ENCODE measurements at places on chromosomes 1 and 21.
A peak's percentile ranks its signal among the peaks of the same experiment; 100 is the strongest.

DNA sequence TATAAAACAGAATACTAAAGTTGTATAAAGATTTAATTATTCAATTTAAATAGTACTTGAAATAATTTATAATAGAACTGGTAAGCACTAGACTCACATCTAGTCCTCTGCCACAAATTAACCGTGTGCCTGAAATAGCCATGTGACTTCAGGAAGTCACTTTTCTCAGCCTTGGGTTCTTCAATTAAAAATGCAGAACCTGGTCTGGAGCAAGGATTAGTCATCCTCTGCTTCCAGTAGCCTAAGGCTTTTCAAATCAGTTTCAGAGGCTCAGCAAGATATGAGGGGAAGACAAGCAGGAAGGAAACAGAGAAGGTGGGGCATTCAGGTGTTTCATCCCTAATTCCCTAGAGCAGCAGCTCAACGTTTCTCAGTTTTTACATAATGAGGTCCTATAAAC is 23.0 kb downstream of the DPH5 start:
- DNase-seq: no peak

GRCh38 chr1:172342584-172343239 is 77.8 kb upstream of the C1orf105 start:
- DNase-seq: no peak

DNA sequence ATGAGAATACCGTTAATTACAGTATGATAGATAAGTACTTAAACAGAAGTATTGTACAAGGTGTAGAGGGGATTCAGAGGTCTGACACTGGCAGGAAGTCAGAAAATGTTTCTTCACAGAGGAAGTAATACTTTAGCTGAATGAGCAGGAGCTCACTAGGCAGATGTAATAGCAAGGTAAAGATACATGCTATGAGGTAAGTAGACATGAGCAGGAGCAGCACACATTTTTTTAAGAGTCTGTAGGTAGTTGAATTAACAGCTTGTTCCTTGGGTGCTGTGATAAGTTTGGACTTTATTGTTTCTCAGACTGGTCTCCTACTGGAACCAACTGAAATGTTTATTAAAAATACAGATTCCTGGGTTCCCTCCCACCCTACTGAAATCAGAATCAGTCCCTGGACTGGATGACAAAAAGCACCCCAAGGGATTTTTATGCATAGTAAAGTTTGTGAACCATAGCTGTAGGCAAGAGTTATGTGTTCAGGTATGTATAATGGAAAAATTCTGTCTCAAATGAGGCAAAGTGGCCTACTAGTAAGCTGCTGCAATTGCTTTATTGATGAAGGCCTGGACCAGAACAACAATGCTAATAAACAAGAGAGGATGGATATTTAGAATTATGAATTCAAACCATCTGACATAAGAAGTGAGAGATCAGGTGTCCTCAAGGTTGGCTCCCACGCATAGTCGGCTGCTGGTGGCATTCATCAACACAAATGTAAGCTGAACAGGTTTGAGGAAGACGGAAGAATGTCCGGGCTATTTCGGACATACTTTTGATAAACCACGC is 902 bp downstream of the AP4B1 start:
- no peak for DNase-seq

- no peak for DNase-seq
Measured at GRCh38 chr1:32992489-32993323, 28.1 kb upstream of the RNF19B start.

DNA sequence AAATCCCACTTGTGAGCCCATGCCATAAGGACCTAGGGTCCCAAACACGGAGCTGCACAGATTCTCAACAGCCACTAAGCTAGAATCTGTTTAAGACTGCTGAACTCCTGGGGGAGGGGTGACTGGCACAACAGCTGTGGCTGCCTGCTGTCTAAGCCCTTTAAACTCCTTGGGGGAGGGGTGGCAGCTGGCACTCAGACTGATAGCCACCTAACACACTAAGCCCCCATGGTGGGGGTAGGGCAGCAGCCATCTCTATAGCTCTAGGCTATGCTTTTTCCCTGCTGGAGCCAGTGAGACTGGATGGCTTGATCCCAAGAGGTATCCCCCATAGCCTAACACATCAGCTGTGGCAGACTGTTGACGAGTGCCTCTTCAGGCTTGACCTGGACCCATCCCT is 73.3 kb upstream of the FMO3 start:
- no peak for DNase-seq

DNA sequence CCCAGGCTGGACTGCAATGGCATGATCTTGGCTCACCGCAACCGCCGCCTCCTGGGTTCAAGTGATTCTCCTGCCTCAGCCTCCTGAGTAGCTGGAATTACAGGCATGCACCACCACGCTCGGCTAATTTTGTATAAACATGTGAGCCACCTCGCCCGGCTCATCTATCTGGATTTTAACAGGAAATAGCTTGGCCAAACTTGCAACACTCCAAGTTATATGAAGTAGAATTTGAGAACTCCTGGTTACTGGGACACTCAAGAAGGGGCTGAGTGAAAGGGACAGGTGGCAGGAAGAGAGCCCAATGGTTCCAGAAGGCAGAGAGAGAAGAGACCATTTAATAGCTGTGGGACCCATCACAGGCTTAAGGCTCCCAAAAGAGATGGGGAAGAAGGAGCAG is 2.9 kb upstream of the GPX7 start:
- no peak for DNase-seq

DNA sequence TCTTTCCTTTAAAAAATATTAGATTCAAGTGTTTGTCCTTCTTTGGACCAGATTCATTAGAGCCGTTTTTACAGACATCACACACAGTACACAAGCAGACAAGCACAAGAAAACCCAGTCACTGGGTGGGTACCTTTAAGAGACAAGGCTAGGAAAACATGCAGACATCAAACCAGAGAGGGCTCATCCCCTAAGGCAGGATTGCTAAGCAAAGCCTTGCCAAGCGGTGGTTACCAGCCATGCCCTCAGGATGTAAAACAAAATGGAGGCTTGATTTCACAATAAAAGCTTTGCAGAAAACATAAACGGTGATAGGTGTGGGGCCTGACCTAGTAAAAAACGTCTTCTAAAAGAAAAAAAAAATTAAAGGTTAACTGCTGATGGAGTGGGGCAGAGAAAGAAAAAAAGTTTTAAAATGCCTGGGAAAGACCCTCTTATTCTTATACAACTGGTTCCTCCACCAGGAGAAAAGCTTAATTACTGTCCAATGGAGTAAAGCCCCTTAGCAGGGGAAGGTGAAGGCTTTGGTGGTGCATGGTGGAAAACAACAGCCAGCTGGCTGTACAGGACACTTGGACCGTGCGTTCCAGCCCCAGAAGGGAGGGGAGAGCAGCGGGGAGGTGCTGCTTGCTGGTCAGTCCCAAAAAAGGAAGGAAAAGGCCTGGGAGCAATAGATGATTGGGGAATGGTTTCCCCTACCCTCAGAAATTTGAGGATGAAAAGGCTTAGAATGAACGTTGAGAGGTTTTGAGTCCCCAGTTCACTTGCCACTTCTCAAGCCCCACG is 30.4 kb upstream of the FMO1 start:
- DNase-seq: no peak

GRCh38 chr1:219365451-219365850 is 191.8 kb downstream of the LYPLAL1 start:
- DNase-seq: no peak

- DNase-seq: no peak
Measured at GRCh38 chr1:171484760-171485374, 463 bp upstream of the PRRC2C start.

- no peak for DNase-seq
Measured at GRCh38 chr1:9317591-9318417, 25.1 kb downstream of the SPSB1 start.

DNA sequence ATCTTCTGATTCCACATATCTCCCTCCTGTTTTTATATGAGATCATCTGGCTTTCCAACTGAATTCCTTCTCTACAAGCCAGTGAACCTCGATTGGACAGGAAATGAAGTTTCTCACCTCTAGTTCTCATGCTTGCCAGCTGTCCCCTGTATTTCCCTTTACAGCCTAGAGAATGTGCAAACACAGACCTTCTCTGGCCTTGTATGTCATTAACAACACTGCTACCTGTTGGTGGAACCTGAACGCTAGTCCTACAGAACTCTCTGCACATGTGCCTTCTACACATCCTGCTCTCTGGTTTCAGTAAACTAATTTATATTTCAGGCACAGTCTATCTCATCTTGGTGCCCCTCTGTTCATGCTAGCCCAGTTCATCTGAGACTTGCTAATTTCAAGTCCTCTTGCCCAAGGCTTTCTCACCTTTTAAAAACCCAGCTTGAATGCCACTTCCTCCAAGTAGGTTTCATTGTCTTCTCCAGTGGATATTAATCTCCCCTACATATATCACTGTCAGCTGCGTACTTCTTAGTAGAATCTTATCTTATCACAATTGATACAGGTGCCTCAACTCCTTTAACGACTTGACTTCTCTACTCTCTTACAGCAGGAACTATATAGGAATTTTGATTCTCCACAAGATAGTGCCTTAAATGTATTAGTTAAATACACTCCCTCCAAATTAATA is 549.9 kb downstream of the PLPP3 start:
- DNase-seq: no peak

DNA sequence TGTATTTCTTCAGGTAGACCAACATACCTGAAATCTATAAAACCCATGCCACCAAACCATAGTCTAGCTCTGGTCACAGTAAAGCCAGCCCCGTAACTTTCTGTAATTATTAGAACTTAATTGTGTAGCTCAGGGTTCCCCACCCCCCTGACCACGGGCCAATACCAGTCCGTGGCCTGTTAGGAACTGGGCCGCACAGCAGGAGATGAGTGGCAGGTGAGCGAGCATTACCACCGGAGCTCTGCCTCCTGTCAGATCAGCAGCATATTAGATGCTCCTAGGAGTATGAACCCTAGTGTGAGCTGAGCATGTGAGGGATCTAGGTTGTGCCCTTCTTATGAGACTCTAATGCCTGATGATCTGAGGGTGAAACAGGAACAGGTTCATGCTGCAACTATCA is 14.6 kb downstream of the TENT5C start:
- no peak for DNase-seq

GRCh38 chr21:38524168-38525153 is 26.2 kb upstream of the ERG start:
- no peak for DNase-seq

- no peak for DNase-seq
Measured at GRCh38 chr1:94048413-94049164, 72.4 kb downstream of the ABCA4 start.

DNA sequence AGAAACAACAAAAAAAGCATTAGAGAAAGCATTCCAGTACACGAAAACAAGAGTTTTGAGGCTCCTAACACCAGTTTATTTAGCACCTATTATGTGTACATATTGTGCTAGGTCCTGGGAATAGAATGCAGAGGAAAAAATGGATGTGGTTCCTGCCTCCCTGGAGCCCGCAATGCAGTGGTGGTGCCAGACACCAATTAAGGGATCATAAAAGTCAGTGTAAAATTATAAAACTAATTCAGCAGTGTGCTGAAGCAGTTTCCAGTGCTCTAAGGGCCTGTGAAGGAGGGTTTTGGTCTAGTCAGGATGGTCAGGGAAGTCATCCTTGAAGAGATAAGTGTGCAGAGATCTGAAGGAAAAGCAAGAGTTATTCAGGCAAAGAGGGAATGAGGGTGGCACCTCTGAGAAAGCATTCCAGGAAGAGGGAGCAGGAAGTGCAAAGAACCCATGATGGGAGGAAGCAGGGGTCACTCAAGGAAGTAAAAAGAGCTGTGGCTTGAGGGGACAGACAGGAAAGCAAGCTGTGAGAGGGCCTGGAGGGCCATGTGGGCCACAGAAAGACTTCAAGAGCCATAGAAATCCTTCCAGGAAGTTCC is 65.2 kb upstream of the IFNLR1 start:
- no peak for DNase-seq

- no peak for DNase-seq
Measured at GRCh38 chr1:41775956-41776585, 142.7 kb downstream of the HIVEP3 start.

DNA sequence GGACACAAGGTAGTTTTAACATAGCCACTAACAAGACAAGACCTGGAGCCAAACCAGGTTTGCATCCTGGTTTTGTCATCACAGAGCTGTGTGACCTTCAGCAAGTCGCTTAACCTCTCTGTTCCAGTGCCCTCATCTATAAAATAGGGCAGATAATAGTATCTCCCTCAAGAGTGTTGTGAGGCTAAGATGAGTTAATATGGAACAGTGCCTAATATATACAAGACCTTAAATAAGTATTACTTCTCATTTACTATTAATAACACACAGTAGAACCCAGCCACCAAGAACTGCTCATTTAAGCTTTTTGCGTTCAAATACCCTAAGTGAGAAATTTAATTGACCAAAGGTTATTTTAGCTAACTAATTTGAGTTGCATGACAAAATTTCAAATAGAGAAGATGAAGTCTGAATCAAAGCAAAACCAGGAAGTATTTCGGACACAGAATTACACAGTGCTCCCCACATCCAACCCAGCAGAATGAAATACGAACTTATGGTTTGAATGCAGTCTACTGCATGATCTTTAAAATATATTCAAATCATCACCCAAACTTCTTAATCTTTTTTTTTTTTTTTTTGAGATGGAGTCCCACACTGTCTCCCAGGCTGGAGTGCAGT is 123.9 kb upstream of the KRTAP19-8 start:
- no peak for DNase-seq

DNA sequence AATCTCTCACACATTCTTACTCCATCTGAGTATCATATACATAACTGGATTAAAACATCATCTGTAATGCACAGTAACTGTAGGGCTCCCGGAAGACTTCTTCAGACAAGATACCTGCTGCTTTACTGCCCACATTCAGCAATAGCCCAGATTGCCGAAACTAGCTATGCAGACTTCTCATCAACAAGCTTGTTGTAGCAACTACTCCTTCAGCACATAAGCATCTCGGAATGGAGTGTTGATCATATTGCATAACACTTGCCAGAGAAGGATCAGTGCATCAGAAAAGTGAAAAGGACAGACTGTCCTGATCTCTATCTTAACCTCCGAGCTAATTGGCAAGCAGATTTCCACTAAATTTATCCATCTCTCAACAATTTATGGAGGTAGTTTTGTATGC is 354.6 kb upstream of the C1orf87 start:
- DNase-seq: peak; percentile 38

DNA sequence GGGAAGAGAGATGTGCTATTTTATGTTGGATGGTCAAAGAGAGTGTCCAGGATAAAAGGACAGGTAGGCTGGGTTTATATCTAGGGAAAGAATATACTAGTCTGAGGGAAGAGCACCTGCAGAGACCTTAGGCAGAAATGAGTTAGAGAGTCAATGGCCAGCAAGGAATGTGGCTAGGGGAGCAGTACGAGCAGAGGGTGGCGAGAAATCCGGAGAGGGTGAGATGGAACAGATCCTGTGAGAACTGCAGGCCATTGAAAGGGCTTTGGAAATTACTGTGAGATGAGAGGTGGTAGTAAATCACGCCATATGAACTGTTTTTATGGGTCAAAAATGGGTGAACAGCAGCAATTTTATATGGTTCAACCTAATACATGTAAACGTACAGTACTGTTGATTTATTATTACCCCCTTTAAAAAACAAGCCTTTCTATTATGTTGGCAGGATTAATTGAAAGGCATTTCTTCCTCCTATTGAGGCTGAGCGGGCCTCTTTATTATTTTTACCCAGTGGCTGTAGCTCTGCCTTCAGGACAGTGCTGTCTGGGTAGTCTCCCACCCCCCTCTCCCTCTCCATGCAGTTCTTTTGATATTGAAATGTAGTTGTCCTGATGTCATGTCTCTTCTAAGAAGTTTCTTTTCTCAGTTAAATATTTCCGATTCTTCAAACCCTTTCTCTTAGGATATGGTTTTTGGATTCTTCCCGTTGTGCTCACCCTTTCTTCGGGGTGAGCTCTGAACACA is 75.2 kb upstream of the CD1D start:
- no peak for DNase-seq

- DNase-seq: no peak
Measured at GRCh38 chr1:46569884-46570725, 18.7 kb upstream of the KNCN start.
